ENCODE measurements at places on chromosomes 7 and 10. TPM values are rescaled to one million over a fixed set of nuclear protein-coding genes. Genes with fewer than 3 reads are reported as not detected.

DNA sequence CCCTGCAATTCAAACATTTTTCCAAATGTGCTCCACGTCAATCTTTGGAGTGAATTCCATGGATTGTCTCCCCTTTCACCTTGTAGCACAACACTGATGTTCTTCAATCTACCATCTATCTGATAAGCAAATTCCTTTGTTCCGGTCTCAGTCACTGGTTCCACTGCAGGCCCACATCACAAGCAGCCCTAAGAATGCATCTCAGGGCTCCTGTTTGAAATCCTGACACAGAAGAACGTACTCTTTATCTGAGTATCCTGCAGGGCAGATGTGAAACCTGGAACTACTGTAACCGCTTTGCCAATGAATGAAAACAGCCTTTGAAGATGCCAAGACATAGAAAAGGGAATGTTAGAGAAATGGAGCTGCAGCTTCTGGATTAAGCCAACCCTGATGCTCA is 62.9 kb upstream of the FAM133B start:
- no peak for DNase-seq

DNA sequence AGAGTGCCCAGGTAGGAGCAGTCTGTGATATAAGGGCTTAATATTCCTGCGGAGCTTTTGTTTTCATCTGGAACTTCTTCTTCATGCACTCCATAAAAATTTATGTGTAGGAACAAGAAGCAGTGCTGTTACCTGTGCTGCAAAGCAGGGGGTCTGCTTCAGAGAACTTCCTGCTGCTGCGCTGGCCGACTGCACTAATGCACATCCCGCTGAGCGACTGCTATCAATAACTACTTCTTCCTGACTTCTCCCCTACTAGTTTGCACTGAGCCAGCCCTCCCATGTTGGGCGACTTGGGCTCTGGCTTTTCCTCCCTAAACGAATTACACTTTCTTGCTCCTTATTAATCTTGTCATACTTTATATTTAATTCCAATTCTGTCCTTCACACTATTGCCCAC is 150.3 kb downstream of the NEBL start:
- DNase-seq: no peak

The AEBP1 gene
- total RNA-seq: 219 TPM

DNA sequence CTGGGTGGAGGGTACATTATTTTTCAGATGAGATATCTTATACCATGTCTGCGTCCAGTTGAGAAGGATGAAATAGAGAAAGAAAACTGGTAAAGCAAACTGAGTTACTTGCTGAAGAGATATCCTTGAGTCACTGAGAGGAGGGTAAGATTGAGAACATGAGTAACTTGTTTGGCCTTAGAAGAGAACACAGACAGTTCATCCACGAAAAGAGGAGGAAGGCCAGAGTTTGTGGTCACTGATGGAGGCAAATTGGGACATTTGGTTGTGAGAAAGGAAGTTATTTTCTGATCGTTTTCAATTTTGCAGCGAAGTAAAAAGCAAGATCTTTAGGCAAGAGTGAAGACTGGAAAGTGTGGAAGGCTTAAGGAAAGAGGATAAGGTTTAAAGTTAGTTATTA is 15.6 kb downstream of the MBL2 start:
- DNase-seq: no peak

DNA sequence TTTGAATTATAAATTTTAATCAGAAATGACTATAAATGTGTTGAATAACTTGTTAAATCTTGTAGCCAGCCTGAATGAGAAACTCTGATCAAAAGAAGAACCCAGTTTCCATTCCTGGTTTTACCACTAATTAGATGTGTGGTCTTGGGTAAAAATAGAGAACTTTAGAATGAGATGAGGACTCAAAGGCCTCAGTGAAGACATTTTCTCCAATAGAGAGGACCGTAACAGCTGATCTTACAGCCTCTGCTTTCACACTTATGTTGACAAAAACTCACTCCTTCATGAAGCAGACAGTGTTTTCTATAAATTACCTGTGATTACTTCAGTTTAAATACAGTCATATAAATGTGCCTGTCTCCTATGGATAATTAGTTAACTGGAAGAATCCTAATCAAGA is 200.1 kb upstream of the MEOX2 start:
- no peak for DNase-seq

DNA sequence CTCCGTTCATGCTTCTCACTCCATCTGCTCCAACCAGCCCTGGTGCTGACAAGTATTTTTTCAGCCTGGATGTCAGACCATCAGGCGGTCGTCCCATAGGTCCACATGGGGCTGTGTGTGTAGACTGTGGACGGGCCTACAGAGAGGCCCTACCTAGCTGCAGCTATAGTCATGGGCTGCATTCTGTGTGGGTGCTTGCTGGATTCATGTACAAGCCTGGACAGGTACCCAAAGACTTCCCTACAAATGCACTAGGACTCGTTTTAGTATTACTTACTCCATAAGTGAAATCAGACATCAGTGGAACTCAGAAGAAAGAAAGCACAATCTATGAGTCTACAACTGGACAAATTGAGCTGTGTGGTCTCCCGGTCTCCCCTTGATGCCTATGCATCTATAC is 146.8 kb downstream of the PKD1L1 start:
- DNase-seq: no peak

GRCh38 chr7:147570390-147570789 is 1020.2 kb upstream of the C7orf33 start:
- DNase-seq: no peak

DNA sequence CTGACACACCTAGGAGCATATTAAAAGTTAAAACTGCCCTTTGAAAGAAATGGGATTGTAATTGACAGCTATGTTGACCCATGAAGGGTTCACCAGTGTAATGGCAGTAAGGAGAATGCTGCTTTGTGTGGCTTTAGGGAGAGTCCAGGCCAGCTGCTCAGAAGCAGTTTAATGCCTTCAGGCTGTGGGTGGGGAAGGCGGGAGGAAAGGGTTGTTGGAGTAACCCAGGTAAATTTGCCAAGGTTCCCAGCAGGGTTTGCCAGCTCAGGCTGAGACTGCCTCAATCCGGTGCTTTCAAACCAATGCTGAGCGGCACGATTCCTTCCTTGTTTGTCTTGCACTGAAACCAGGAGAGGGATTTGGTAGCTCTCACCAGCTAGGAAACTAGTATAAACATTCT is 637.2 kb downstream of the INHBA start:
- DNase-seq: no peak

The AKR1C2 gene
- total RNA-seq: 46.0 TPM

DNA sequence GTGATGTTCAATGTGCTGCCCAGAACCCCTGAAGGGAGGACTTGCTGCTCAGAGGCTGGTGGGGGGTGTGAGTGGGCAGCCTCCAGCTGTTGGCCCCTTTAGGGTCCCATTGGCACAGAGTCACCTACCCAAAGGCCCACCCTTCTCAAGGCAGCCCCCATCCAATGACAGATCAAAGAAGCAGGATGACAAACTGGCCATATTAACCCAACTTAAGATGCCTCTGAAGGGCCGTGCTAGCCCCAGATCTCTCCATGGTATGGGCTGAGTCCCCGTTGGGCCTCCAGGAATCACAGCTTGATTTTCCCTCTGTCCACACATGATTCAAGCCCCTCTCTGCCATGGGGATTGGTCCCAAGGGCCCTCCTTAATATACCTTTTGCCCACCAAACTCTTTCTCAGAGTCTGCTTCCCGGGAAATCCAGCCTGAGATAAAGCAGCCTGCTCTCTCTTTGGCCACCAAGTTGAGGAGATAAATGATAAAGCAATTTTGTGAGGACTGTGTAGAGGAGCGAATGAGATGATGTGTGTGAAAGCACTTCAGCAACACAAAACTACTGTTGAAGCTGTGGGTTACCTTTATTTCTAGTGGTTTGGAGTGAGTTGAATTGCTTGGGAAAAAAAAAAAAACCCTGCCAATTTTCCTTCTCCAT is 38.2 kb upstream of the C10orf71 start:
- DNase-seq: no peak

GRCh38 chr7:24697416-24697815 is 59.8 kb downstream of the GSDME start:
- no peak for DNase-seq

The PIP gene
- not detected for total RNA-seq

DNA sequence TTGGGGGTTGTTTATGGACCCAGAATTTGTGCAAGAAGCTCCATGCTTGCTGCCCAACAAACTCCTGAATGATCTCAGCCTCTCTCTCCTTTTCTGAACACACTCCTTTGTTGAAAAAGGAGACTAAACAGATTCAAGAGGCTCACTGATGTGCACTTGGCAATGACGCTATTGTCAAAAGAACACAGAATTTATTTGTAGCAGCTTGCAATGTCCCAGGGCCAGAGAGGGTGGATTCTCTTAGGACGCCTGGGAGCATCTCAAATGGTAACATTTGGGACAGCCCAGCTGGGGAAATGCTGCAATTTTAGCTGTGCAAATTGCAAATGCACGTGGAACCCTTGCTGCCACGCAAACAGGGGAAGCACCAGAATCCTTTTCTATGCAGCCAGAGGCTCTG is 79.9 kb downstream of the GPR26 start:
- peak; percentile 59 for DNase-seq

- no peak for DNase-seq
Measured at GRCh38 chr10:29617880-29618340, 16.9 kb downstream of the SVIL start.

DNA sequence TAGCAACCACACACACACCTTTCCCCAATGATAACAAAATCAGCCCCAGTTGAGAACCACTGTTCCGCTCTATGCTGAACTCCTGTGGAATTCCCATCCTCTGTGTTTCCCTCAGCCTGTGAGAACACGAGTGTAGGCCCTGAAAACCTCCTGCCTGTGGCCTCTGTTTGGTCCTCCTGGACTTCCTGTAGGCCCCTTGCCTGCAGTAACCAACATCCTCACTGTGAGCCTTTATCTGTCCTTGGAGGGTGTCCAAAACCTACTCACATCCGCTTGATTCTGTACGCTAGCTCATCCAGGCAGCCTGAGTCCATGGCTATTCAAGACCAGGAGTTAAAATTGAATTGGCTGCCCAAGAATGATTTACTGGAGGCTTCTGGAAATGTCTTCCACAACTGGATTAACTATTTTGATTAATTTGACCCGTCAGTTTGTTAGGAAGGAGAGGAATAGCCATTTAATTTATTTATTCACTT is 149.8 kb downstream of the AKR1D1 start:
- DNase-seq: no peak

GRCh38 chr10:3126741-3127346 is 45.7 kb downstream of the PITRM1 start:
- peak; percentile 73 for DNase-seq

DNA sequence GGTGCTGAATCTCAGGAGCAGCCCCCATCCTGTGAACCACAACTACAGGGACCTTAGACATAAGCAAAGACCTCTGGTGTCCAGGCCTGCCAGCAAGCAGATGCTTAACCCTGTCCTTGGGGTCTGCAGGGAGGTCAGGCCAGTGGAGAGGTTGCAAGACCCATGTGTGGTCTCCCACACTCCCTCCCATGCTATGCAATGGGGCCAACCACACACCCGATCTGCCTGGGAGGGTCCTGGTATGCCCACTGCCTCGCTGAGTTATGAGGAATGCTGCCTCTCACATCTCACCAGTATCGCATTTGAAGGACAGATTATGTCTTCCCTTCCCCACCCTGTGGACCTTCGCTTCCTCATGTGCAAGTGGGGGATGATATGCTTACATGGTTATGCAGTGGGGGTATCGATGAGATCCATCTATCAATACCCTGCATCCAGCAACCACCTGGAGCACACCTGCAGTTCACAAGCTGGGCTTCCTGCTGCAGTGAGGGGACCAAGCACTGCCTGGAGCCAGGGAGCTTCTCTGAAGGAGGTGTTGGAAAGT is 191.6 kb downstream of the ZNF716 start:
- DNase-seq: no peak

The CCDC172 gene
- not detected for total RNA-seq

DNA sequence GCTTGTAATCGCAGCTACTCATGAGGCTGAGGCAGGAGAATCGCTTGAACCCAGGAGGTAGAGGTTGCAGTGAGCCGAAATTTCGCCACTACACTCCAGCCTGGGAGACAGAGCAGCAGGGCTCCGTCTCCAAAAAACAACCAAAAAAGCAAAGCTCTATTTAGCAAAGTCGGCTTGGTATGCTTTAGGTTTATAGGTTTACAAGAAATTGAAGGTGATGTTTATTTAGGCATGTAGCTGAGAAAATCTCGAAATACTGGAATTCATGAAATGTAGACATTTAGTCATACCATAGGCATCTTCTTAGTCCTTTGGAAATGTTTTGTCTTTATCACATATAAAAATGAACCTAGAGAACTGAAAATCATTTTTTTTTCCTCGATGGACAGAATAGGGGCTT is 453.8 kb upstream of the ANKRD30A start:
- peak; percentile 39 for DNase-seq

- DNase-seq: no peak
Measured at GRCh38 chr10:114753126-114753525, 68.5 kb upstream of the FHIP2A start.

GRCh38 chr10:124262234-124262865 is 156.4 kb downstream of the OAT start:
- DNase-seq: no peak

The FXYD4 gene
- total RNA-seq: not detected

- no peak for DNase-seq
Measured at GRCh38 chr10:66880292-66880691, 45.5 kb upstream of the LRRTM3 start.

- no peak for DNase-seq
Measured at GRCh38 chr7:27920281-27920946, 180.5 kb downstream of the TAX1BP1 start.

The MMP21 gene
- total RNA-seq: not detected

DNA sequence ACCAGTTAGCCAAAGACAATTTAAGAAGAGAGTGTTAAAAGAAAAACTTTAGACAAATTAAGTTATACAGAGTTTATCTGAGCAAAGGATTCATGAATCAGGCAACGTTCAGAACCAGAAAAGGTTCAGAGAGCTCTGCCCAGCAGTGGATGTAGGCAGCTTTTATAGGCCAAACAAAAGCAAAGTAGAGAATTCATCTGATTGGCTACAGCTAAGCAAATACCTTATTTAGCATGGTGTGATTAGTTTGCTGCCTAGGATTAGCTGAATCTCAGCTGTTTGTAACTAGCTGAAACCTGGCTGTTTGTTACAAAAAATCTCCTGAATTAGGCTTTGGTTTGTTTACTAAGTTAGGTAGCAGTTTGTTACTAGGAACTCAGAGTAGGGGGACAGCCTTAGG is 66.0 kb downstream of the SLC25A40 start:
- DNase-seq: peak; percentile 30

The NKX1-2 gene
- total RNA-seq: not detected

The GBF1 gene
- total RNA-seq: 38.0 TPM

The DYDC1 gene
- not detected for total RNA-seq

DNA sequence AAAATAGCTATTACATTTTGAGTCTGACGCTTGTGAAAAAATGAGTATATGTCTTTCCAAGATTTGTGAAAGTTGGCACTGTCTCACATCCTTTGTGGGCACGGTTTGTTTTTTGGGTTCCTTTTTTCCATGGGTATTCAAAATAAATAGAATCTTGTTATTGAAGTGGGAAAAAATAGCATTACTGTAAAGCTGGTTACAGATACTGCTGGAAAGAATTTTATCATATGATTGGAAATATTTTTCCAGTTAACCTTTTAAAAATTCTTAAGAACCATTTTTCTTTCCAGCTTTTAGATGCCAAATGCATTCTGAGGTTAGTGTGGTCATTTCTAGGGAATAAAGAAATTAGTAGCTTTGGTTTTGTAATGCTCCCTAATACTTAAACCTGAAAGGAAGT is 11.4 kb downstream of the NET1 start:
- DNase-seq: no peak
